ENCODE measurements at places on chromosomes 6 and 20.

GRCh38 chr6:42075159-42075838 is 25.0 kb downstream of the TAF8 start:
- DNase-seq = peak; percentile 80

DNA sequence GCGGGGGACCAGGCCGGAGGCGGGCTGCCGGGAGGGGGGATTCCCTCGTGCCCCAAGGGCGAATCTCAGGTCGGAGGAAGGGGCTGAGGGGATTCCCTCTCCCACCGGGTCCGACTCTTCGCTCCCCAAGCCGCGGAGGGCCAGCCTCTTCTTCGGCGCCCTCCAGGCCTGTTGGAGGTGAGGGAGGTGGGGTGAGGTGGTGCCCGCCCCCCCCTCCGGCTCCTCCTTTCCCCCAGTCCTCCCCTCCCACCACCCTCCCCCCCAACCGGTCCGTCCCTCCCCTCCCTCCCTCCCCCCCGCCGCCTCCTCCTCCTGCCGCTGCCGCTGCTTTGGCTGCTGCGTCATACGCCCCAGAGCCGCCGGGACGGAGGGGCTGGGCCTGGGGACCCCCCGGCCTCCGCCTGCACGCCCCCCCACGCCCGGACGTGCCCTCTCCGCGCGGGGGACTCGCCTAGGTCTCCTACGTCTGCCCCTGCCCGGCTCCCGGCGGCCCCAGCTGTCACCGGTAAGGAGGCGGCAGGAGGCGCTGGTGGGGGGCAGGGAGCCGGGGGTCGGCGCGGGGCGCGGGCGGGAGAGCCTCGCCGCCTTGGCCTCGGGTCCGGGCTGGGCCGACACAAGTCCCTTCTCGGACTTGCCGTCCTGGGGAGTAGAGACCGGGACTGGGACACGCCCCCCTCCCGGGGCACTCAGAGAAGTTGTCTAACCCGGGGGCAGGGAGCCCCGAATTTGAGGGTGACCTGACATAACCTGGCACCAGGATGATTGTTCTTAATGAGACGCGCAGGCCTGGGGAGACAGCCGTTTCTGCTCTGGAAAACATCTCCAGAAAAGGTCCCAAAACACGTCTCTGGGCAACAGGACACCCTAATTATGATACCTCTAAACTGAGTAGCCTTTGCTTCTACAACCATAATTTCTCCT is at the start of gene PHF1:
PHF1 (plus strand) TSS at position 304 of the 921 bp plus-strand sequence. CDS start 1,250 bp downstream, outside the sequence.
- DNase-seq = peak; percentile 86

- peak; percentile 78 for DNase-seq
Measured at GRCh38 chr20:41865938-41866337, 247.8 kb upstream of the CHD6 start.

- no peak for DNase-seq
Measured at GRCh38 chr6:165721356-165721755, 58.3 kb upstream of the PDE10A start.

GRCh38 chr6:52317841-52318581 is 33.5 kb upstream of the MCM3 start:
- peak; percentile 45 for DNase-seq

- no peak for DNase-seq
Measured at GRCh38 chr6:111715321-111715720, 109.6 kb upstream of the TRAF3IP2 start.

DNA sequence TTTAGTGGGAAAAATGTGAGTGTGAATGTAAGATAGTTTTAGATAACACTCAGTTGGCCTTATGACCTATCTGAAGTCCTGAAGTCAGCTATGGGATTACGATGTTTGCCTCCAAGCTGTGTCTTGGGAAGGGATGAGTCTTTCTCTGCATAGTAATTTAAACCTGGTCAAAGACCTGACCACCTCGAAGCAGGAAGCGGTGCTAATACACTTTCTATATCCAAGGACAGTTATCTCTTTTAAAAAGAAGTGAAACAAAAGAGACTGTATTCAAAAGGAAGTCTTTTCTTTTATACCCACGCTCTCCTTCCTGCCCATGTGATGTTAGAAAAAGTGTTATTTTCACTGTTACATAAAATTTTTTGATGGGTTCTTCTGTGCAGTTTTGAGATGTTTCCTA is 94.9 kb downstream of the JARID2 start:
- no peak for DNase-seq

GRCh38 chr6:33118525-33119123 is 42.8 kb downstream of the HLA-DPB1 start:
- peak; percentile 53 for DNase-seq

DNA sequence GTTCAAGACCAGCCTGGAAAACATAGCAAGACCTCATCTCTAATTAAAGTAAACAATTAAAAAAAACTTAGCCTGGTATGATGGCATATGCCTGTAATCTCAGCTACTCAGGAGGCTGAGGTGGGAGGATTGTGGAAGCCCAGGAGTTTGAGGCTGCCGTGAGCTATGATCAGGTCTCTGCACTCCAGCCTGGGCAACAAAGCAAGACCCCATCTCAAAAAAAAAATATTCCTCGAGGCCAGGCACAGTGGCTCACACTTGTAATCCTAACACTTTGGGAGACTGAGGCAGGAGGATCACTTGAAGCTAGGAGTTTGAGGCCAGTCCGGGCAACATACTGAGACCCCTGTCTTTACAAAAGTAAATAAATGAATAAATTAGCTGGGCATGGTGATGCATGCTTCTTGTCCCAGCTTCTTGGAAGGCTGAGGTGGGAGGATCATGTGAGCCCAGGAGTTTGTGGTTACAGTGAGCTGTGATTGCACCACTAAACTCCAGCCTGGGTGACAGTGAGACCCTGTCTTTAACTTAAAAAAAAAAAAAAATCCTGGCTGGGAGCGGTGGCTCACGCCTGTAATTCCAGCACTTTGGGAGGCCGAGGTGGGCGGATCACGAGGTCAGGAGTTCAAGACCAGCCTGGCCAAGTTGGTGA is 9.3 kb upstream of the C2 start:
- DNase-seq = no peak

- DNase-seq = no peak
Measured at GRCh38 chr20:54111460-54111859, 41.1 kb upstream of the BCAS1 start.

DNA sequence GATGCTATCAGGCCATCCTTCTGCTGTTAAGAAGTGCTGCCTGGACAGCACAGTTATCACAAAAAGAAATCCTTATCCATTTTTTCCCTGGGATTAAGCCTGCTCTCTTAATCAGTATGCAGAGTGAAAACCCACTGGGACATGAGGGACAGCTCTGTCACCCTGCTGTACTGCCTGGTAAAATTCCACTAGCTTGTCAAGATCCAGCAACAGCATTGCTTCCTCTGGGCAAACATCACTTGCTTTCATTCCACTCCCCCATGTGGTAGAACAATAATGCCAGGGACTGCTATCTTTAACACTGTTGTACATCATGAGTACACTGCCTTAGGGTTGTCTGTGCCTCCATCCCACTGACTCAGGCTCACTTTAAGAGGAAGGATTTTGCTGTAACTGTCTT is 331.3 kb downstream of the KIF16B start:
- peak; percentile 5 for DNase-seq

DNA sequence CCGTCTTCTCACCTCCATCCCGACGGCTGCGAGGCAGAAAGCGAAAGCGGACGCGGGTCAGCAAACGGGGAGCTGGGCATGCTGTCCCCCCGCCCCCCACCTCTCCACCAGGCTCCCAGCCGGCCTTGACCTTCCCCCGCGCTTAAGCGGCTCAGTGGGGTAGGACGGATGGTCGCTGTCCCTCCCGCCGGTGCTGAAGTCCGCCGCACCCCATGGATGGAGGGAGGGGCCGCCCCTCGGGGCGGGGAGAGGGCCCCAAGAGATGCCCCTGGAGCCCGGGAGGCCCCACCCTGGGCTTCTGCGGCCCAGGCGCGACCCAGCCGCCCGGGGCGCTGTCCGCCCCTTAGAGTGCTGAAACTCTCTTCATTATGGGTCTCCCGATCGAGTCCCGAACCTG is at the start of gene KCNB1:
KCNB1 (minus strand) TSS at position 48 of the 397 bp plus-strand sequence. CDS start 188 bp downstream, outside the sequence.
- DNase-seq = peak; percentile 29

DNA sequence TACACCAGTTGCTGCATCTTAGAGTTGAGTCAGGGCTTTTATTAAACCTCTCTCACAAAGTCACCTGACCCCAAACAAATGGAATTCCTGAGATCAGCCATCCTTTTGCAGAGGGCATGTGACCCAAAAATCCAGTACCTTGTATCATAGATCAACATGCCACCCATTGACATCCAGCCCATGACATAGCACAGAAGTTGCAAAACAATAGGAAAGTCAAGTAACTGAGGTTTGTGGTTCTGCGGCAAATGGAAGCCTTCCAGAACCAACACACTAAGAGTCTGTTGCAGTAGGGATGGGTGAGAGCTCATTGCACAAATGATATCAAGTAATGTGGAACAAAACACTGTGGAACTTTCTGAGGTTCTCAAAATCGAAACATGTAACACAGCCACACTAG is 111.2 kb downstream of the PDE7B start:
- DNase-seq = no peak

GRCh38 chr6:136383268-136383937 is 93.8 kb upstream of the BCLAF1 start:
- DNase-seq = no peak

GRCh38 chr6:130848945-130849344 is 21.7 kb downstream of the SMLR1 start:
- DNase-seq = peak; percentile 30

DNA sequence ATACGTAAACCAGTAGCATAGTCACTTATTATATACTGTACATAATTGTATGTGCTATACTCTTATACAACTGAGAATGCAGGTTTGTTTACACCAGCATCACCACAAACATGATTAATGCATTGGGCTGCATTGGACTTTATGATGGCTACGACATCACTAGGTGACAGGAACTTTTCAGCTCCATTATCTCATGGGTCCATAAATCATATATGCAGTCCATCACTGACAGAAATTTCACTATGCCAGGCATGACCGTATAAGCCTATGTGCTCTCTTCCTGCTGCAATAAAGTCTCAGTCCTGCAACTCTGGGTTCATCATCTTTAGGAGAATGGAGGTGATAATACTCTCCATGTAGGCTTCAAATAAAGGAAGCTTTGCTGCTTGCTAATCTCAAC is 45.4 kb downstream of the ALDH5A1 start:
- no peak for DNase-seq

GRCh38 chr6:7762760-7763159 is 36.9 kb downstream of the BMP6 start:
- no peak for DNase-seq

DNA sequence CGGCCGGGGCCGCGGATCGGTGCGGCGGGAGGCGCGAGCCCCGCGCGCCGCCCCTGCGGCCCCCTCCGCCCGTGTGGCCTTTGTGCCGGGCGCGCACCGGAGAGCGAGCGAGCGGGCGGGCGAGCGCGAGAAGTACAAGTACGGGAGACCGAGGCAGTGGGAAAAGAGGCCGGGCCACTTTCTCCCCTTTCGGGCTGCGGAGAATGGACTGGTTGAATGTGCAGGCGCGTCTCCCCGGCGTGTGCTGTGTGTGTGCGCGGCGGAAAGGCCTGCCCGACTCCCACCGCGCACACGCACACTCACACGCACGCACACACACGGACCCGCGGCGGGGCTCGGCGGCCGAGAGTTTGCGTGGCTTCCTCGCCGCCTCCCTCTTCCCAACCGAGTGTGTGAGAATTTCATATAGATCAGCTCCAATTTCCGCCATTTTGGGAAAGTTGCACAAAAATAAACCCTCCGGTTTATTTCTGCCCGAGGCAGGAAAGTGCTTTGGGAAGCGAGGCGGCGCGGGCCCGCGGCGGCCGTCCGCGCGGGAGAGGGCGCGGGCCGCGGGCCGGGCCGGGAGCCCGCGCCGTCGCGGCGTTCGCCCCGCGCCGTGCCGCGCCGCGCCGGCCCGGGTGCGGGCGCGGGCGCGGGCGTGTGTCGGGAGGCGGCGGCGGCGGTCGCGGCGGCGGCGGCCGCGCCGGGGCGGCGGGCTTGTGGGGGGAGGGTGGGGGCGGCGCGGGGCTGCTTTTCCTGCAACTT is 1.1 kb downstream of the L3MBTL3 start:
- DNase-seq = peak; percentile 53

DNA sequence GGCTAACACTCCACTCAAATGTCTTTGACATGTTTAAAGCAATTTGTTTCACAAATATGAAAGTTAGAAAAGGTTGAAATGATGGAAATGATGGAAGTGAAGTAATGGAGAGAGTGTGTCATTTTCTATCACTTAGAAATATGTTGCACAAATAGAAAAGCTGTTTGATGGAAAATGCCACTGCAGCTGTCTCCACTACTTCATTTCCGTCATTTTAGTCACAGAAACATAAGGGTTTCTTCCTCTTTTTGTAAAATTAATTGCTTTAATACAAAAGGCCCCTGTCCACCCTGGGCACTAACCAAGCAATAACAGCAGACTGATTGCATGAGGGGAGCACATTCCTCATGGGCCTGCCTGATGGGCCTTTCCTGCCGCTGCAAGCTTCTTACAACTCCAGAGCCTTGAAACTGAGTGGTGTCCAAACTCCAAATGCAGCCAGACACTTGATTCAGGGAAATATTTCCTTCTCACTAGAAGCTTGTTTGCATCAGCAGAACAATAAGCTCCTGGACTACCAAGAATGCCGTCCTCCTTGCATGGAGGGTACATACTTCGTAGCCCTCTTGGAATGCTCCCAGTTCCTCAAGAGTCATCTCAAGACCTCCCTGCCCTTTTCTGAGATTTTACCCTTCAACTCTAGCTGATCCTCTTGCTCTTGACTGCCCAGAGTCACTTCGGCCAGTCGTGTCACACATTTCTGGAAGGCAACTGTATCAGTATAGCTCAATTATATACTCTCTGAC is 36.1 kb downstream of the F13A1 start:
- no peak for DNase-seq

GRCh38 chr20:49276161-49276960 is 1.5 kb downstream of the ZNFX1 start:
- peak; percentile 86 for DNase-seq

GRCh38 chr20:47196091-47197081 is 160.1 kb downstream of the ZMYND8 start:
- DNase-seq = peak; percentile 67

DNA sequence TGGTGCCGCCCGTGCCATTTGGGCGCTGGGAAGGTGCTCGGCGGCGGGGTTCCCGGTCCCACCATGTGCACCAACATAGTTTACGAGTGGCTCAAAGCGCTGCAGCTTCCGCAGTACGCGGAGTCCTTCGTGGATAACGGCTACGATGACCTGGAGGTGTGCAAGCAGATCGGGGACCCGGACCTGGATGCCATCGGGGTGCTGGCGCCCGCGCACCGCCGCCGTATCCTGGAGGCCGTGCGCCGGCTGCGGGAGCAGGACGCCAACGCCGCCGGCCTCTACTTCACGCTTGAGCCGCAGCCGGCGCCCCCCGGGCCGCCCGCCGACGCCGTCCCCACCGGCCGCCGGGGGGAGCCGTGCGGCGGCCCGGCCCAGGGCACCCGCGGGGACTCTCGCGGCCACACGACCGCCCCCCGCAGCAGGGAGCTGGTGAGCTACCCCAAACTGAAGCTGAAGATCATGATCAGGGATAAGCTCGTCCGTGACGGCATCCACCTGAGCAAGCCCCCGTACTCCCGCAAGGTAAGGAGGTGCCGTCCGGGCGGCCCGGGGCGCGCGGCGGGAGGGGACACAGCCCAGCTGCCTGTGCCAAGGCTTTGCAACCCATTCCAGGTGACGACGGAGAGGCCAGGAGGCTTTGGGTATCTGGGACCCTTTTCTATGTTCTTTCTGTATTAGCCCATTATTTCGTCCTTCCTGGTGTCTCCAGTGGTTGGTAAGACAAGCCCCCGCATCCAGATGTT is 547 bp downstream of the SAMD5 start:
- no peak for DNase-seq
